ENCODE measurements at places on chromosomes 7 and 10.

GRCh38 chr7:157461573-157462418, 125.0 kb downstream of the DNAJB6 start:
- DNase-seq = no peak

DNA sequence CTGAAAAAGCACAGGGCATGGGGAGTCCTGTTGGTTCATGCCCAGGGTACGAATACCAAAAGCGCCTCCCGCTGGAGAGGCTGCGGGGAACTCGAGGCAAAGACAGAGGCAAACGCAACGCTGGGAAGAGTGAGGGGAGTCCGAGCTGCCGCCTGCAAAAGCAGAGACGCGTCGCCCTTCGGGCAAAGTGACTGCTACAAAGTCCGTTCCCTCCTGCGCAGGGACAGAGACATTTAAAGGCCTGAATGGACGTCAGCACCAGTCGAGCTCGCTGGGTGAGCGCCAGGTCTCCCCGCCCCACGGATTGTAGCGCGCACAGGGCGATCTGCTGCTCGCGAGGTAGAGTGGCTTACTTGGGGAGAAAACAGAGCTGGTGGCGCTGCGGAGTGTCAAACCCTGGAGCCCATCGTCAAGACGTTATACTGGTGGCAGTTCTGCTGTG, 732.8 kb downstream of the ZWINT start:
- DNase-seq = no peak

DNA sequence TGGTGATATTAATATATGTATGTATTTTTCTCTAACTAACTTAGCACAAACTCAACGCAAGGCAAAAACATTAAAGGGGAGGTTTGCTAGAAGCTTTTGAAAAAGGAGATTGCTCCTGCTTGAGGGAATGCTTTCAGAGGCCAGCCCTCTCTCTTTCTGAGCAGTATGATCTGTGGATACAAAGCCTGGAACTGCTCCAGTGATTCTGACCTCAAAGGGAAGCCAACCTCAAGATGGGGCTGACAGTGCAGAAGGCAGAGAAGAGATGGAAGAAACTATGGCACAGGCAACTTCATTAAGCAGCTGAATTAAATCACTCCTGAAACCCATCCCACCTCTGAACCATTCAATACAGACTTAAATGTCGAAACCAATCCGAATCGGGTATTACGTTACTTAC, 102.4 kb downstream of the USP6NL start:
- no peak for DNase-seq

GRCh38 chr7:5580714-5581395, 157.2 kb upstream of the TNRC18 start:
- DNase-seq = no peak

DNA sequence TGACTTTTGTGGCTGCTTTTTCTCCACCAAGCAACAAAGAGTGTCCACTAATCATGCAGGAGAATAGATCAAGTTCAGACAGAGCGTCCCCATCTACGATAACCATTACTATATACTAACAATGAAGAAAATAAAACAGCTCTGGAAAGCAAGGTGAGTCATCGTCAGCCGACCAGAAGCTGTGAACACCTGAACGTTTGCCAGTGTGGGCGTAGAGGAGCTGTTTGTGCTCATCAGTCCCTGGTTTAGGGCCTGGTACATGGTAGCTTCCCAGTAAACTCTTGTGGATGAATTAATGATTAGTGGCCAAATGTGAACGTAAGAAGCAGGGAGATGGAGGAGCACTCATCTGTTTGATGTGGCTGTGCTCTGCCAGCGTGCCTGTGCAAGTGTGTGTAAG, 180.7 kb downstream of the EVX1 start:
- no peak for DNase-seq

GRCh38 chr10:1264001-1264400, 207.8 kb downstream of the WDR37 start:
- no peak for DNase-seq

All from stimulated activated naive CD8-positive, alpha-beta T cell treated with anti-CD3 and anti-CD28 coated beads, Interleukin-15, Interleukin-2, amounts not matched to agents 100 U/mL and 50 U/mL, for 24 hours (primary cell).